Umbilical cord (tissue), 2 donors: ENCODE measurements at places on chromosomes 6 and 20. TPM values are rescaled to one million over a fixed set of nuclear protein-coding genes. Genes with fewer than 3 reads are reported as not detected.

GRCh38 chr6:134772671-134773360 is 177.1 kb downstream of the ALDH8A1 start:
- DNase-seq = no peak

GRCh38 chr6:37783025-37783855 is 36.3 kb upstream of the ZFAND3 start:
- DNase-seq = peak; percentile 79

DNA sequence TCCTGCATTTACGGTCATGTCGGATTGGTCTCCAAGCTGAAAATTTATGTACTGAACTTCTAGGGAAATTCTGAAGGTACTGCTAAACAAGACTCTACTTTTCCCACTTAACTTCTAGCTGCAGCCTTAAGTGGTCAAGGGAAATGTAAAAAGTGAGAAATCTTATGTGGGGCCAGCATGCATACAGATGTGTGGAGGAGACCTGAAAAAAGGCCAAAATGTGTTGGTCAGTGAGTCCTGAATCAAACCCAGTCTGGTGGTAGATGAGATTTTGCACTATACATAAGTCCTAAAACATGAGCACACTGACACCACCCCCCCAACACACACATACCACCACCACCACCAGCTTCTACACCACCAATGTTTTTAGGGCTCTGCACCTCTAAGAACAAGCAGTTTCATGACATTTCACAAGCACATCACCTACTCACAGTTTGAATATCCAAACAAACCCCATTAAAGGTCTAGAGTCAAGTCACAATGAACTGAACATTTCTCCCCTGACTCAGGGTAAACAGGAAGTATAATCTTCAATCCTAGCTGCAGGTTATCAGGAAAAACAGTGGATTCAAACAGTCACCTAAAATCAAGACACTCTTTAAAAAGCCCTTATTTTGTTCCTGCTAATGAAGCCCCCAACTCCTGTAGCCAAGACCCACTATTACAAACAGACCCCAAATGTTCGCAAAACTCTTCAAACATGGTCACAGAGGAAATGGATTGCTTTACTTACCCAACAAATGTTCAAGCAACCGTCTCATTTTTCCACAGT is 1.6 kb downstream of the ZMYND8 start:
- DNase-seq = no peak

DNA sequence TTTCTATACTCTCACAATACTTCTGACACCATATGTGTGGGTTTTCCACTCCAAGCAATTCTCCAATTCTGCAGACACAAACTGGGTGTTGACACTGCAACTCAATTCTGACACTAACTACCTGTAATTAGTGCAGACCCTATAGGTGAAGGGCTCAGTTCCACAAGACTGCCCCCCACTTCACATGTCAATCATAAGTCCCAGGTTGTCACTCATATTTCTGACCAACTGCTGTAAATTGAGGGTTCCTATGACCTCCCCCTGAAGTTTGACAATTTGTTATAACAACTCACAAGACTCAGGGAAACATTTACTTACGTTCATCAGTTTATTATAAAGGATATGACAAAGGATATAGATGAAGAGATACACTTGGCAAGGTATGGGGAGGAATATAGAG is 18.3 kb downstream of the GPX6 start:
- no peak for DNase-seq

DNA sequence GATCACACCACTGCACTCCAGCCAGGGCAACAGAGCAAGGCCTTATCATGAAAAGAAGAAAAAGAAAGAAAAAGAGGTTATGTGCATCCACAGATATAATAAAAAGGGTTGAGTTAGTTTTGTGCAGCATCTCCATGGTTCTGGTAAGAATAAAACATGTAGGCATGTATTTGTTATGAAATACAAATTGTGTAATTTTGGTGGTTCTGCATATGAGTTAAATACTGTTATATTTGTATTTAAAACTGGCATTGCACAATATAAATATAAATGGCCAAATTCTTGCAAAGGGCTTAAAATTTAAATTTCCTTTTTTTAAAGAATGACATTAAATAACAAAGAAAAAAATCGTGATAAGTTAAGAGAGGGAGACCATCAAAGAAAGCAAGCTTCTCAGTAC is 159.1 kb upstream of the PREP start:
- no peak for DNase-seq

- peak; percentile 36 for DNase-seq
These were observed 291.0 kb downstream of the ZFAND3 start for GRCh38 chr6:38110481-38110971.

DNA sequence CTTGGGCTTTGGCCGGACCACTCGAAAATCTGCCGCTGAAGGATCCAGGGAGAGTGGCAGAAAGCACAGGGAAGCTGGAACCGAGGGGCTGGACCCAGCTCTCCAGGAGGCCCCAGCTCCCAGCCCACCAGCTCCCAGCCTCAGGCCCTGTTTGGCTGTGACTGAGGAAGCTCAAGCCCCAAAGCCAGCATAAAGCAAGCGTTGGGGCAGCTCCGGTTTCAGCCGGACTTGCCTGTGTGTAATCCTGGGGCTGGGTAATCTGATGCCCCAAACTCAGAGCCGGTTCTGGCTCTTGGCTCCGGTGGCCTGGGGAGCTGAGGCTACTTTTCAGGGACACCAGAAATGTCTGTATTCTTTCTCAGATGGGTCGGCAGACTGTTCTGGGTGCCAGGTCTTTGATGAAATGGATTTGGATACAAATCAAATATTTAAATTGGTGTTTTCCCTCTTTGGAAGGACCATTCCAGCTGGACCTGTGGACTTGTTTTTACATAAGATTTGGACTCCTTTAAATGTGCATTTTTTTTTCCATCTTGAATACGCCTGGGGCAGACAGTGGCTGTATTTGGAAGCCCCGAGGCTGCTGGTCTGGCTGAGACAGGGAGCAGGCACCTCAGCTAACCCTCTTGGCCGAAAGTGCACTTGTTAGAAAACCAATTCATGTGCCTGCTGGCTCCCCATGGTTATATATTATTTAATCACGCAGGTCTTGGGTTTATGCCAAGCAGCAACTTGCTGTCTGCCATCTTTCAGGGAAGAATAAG is 29.7 kb downstream of the RPP40 start:
- peak; percentile 84 for DNase-seq

DNA sequence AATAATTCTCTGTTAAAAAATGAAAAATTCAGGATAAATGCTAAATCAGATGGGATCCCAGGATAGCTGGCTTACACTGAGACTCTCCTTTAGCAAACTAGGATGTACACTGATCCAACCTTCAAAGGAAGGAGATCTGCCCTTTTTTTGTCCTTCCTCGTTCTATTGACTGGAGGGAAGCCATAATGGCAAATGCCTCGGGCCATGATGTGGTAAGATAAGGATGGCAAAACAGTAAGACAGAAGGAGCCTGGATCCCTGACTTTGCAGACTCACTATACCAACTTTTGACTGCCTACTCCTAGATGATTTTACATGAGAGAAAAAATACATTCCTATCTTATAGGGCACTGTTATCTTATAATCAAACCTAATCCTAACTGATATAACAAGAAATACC is 156.9 kb upstream of the BEND3 start:
- no peak for DNase-seq

DNA sequence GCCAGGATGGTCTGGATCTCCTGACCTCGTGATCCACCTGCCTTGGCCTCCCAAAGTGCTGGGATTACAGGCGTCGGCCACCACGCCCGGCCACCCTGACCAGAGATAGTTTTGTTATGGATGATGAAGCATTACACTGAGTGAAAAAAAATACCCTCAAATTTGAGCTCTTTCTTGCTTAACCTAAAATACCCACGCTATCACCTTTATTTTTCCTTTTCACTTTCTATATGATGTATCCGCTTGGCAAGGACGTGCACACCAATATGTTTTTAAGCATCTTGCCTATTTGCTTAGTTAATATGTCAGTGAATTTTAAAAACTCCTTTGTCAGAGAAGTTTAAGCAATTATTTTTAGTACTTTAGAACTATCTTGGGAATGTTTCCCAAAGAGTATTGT is 150.4 kb downstream of the INSM1 start:
- DNase-seq = no peak

DNA sequence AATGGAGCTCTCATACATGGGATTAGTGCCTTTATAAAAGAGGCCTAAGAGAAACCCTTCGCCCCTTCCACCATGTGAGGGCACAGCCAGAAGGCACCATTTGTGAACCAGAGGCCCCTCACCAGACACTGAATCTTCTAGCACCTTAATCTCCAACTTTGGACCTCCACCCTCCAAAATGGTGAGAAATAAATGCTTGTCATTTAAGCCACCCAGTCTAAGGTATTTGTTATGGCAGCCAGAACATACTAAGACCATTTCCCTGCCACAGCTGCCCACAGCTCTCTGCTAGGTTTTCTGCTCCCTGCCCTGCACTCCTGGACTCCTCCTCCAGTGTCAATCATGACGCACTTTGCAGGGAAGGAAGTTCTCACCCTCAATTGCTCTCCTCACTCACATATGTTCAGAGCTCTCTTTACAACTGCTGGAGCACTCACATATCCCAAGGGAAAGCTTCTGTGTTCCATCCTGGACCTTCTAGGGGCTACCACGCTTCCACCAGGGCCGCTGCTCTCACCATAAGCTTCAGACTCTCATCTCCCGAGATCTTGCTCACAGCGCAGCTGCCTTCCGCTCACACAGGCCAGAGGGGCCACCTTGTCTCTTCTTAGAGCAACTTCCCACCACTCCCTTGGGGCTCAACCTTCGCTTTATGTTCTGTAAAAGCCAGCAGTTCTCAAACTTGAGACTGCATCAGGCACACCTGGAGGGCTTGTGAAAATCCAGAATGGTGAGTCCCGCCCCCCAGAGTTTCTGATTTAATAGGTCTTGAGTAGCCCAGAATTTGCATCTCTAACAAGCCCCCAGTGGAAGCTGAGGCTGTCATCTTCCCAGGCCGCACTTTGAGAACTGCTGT is 1.6 kb upstream of the LY86 start:
- DNase-seq = no peak

DNA sequence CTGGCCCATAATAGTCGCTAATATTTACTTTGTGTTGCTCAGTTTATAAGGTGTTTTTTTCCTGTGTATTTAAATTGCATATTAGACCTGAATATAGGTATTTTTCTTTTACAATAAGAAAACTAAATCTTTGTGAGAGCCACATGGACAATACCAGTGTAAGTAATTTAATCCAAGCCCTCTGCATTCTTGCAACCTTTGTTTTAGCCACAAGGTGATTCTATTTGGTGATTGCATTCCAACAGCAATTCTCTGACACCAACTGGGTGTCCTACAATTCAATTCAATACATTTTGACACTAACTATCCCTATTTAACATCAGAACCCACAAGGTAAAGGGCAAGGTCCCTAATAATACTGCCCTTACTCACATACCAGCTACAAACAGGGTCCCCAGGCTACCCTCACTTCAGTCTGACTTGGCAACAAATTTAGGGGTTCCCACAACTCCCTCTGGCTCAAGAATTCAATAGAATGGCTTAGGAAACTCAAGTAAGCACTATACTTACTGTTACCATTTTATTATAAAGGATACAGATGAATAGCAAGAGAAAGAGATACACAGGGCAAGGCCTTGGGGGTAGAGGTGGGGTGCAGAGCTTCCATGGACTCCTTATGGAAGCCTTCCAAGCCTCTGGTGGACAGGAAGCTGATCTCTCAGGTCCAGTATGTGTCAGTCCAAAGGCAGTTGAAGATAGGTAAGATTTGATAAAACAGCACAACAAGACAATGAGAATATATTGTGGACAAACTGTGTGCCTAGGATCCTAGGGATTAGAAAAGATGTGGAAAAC is 169.3 kb downstream of the CD83 start:
- DNase-seq = no peak

DNA sequence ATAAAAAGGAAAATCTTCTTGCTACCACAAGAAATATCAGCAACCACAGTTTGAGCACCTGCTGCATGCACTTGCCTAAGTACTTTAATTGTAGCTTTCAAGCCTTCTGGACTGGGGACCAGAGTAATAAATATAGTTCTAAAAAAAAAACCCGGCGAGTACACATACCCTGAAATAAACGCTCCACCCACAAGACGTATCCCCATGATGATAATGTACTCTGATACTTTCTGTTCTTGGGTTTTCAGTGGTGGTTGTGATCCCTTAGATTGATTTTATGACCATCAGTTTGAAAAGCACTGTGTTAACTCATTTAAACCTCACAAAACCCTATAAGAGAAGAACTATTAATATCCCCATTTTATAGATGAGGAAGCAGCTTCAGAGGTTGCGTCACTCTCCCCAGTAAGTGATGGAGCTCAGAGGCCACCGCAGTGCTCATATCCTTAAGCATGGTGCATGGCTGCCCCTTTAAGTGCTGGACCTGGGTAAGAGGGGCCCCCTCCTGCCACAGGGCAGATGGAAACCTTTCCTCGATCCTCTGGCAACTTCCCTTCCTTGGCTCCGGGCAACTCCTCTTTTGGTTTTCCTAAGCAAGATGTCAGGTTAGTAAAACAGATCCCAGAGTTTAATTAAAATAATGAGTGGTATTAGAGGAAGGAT is 67.3 kb downstream of the KCNB1 start:
- no peak for DNase-seq

DNA sequence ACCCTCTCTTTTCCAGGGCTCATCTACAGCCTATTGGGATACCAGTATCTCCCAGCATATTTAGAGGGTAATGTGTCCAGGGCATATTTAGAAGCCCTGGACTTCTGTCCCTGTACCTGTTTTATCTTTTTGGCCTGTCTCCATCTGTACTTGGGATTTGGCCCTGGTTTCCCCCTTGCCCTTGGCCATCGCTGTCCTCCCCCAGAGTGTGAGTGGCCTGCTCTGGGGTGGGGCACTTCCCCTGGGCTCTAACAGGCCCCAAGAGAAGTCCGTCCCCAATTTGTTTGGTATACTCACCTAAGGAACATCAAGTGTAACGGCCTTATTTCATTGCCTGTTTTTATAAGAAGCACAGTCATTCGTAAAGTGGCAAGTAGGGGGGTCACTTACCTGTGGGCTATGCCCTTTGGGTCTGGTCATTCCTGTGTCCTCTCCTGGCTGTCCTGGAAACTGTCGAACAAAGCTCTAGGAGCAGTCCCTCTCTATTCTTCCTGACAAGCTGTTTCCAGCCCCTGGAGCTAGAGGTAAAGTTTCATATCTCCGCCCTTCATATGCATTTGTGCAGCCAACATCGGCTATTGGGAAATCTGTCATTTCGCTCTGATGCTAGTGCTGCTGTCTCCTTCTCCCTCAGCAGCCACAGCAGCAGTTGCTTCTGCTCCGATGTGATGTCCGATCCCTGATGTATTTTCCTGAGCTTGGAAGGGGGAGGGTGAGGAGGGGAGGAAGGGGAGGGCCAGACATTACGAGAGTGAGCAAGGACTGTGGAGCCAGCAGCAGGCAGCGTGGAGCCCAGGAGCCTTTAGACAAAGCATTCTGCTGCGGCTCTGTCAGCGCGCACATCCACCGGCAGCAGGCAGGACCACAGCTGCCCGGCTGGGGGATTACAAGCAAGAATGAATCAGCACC is 83.4 kb downstream of the TCP11 start:
- peak; percentile 40 for DNase-seq

- DNase-seq = no peak
These were observed 220.9 kb downstream of the KIF16B start for GRCh38 chr20:16352321-16352720.

GRCh38 chr6:142459271-142459670 is 157.5 kb downstream of the ADGRG6 start:
- DNase-seq = no peak

GTSF1L gene
- not detected for total RNA-seq

PTPRK gene
- total RNA-seq = 15.6 TPM

TAP2 gene
- 13.5 TPM for total RNA-seq

C6orf47 gene
- 24.1 TPM for total RNA-seq

IPCEF1 gene
- 4.1 TPM for total RNA-seq

TMEM14C gene
- 75.1 TPM for total RNA-seq
